NCI-H1436 treated with DMSO at 0.1 percent for 48 hours (cell line): ENCODE measurements at places on chromosomes 7 and 10.

GRCh38 chr7:105473163-105473562 lies 48.9 kb downstream of the PUS7 start:
- no peak for DNase-seq

- DNase-seq: no peak
Observed at GRCh38 chr7:45153233-45153632, 4.4 kb upstream of the RAMP3 start.

- no peak for DNase-seq
Observed at GRCh38 chr10:13437026-13437555, 89.0 kb upstream of the SEPHS1 start.

GRCh38 chr7:148708026-148708885 lies 9.6 kb downstream of the CUL1 start:
- no peak for DNase-seq

DNA sequence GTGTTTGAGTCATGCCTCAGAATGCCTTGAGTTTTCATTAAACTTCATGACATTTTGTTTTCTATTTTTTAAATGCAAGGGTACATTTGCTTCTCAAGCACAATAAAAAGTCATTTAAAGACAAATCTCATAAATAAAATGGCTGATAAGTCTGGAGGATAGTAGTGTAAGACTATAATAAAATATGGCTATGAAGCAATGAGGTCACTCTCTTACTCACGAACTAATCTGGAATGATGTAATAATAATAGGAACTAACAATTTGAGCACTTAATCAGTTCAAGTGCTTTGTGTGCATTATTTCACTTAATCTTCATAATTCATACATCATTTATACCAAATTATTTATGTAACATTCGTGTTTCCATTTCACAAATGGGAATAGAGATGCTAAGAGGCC lies 149.3 kb upstream of the CTTNBP2 start:
- DNase-seq: no peak

GRCh38 chr10:17488848-17489247 lies 34.5 kb upstream of the ST8SIA6 start:
- DNase-seq: no peak

DNA sequence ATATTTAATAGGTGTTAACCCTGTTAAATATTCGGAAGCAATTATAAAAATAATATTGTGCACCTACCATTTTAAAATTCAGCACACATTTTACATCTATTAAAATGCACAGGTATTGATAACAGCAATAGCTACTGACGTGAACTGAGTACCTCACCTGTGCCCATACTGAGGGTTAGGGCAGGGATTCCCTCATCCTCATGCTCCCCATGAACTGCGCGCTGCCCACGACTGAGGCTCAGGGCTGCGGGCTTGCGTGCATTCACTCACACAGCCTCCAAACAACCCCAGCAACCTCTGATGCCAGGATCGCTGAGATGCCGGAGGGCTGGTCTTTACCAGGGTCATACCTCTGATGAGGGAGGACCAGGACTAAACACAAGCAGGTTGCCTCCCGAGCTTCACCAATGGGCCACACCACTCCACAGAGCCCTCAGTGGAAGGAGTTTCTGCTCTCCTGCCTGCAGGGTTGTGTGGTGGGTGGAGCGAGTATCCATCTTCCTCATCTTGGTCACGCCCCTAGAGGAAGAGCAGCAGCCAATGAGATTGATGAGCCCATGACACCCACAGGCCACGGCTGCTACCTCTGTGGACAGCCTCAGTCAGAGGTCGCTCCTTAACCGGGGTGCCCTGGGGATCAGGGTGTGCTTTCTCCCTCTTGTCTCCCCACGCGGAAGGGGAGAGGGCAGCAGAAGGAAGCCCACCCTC lies 478.3 kb downstream of the TNS3 start:
- DNase-seq: no peak

DNA sequence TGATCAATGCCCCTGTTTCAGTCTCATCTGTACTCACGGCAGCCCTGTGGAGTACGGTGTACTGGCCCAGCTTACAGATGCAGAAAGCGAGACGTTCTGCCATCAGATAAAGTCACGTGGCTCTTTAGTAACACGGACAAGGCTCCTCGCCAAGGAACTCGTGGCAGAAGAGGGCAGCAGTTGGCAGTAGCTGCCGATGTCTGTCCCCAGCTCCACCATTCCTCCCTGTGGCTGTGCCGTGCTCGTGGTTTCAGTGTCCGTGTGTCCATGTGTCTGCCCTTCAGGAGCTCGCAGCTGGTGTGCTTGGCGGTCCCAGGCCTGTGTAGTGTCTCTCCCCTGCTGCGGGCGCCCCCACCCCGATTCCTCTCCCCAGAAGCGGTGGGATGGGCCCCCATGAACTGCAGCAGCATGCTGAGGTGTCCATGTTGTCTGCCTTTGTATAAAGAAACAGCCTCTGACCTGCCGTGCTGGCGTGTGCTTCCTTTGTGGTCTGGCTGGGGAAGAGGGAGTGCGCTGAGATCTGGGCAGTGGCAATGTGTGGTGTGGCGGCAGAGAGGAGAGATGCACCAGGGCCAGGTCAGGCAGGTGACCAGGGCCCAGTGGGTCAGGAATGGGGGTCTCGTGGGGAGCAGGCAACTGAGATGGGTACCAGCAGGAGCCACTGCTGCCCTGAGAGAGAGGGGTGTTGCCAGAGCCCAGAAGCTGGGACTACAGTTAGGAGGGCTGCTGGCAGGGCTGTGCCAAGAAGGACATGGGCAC lies 9.8 kb downstream of the RHBDD2 start:
- no peak for DNase-seq

- DNase-seq: no peak
Observed at GRCh38 chr10:127926455-127926854, 19.6 kb downstream of the PTPRE start.

DNA sequence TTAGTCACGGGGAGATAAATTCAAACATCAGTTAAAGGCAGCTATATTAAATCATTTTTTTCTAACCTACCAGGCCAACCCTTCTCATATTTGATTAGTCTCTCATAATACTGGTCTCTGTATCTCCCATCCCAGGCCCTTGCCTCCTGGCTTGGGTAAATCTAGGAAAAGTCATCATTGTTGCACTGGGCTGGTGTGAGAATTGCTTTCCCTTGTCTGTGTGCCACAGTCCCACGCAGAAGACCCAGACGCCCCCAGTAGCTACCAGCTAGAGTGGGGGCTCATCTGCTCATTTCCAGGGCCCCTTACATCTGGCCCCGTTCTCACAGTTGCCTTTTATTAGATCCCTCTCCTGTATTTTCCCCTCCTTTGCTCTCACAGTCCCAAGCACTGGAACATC lies 67.6 kb upstream of the VIPR2 start:
- no peak for DNase-seq

- no peak for DNase-seq
Observed at GRCh38 chr7:131625817-131626372, 69.5 kb upstream of the PODXL start.

DNA sequence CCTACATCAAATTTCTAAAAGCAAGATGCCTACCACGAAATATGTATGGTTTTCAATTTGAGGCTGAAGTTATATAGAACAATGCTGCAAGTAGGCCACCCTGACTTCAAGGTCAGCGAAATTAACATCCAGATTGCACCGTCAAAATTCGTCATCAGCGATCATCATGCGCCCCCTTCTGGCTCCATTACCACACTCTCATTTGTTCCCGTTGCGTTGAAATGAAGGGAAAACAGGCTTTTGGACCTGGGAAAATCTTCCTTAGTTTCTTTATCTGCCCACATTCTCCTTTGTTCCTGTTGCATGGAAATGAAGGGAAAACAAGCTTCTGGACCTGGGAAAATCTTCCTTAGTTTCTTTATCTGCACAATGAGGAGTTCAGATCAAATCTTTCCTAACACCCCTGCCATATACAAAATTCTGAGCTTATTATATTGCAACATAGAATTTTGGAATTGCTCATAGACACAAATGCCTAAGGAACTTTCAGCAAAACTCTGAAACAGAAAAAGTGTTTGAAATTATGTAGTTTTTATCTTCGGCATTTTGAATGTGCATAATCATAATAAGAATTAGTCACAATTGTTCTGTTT lies 98.2 kb upstream of the PRKCQ start:
- no peak for DNase-seq

- DNase-seq: no peak
Observed at GRCh38 chr10:31197886-31198285, 121.1 kb upstream of the ZEB1 start.

- DNase-seq: no peak
Observed at GRCh38 chr10:17430647-17431355, 23.6 kb downstream of the ST8SIA6 start.

- DNase-seq: no peak
Observed at GRCh38 chr10:31972519-31973041, 43.9 kb upstream of the ARHGAP12 start.

GRCh38 chr7:159207393-159207792 lies 62.7 kb upstream of the VIPR2 start:
- DNase-seq: no peak

GRCh38 chr10:122310311-122311050 lies 39.4 kb downstream of the BTBD16 start:
- DNase-seq: no peak

DNA sequence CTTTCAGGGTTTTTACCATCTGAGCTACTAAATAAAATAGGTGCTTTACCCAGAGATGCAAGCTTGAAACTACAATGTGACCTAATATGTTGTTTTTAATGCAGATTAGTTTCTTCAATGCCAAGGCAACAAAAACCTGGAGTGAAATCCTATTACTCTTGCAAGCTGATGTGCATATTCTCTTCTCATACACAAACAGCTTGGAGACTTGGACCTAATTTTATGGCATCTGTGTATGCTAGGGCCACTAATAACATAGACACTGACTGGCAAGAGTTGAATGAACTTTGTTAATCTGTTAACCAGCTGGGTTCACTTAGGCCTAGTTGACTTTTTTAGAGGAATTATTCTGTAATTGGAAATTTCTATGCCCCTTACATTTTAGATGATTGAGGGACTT lies 23.4 kb upstream of the SMIM30 start:
- no peak for DNase-seq

- no peak for DNase-seq
Observed at GRCh38 chr10:88293073-88293472, 290.0 kb downstream of the RNLS start.

GRCh38 chr7:7786595-7786994 lies 68.2 kb upstream of the RPA3 start:
- no peak for DNase-seq

GRCh38 chr7:134865001-134865845 lies 85.8 kb downstream of the CALD1 start:
- no peak for DNase-seq

- no peak for DNase-seq
Observed at GRCh38 chr10:111203615-111204014, 126.8 kb downstream of the ADRA2A start.

- no peak for DNase-seq
Observed at GRCh38 chr7:147653456-147653855, 937.1 kb upstream of the C7orf33 start.

- DNase-seq: no peak
Observed at GRCh38 chr7:47358357-47358756, 223.6 kb downstream of the TNS3 start.

- no peak for DNase-seq
Observed at GRCh38 chr7:49885593-49886285, 112.3 kb downstream of the VWC2 start.

DNA sequence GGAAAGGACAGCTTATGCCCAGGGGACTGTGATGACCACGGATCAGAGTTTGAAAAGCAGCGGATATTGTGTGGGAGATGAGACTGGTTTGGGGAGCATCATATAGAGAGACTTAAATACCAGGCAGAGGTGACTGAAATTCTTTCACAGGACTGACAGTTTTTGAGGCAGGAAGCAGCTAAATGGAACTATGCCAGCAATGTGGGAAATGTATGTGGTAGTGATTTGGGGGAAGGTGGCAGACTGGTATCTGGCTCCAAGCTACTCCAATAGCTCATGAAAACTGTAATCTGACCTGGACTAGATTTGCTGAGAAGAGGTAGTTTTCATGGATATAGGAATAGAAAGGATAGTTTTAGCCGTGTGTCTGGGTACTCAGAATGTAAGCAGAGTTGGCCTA lies 592.6 kb downstream of the REEP3 start:
- DNase-seq: no peak

DNA sequence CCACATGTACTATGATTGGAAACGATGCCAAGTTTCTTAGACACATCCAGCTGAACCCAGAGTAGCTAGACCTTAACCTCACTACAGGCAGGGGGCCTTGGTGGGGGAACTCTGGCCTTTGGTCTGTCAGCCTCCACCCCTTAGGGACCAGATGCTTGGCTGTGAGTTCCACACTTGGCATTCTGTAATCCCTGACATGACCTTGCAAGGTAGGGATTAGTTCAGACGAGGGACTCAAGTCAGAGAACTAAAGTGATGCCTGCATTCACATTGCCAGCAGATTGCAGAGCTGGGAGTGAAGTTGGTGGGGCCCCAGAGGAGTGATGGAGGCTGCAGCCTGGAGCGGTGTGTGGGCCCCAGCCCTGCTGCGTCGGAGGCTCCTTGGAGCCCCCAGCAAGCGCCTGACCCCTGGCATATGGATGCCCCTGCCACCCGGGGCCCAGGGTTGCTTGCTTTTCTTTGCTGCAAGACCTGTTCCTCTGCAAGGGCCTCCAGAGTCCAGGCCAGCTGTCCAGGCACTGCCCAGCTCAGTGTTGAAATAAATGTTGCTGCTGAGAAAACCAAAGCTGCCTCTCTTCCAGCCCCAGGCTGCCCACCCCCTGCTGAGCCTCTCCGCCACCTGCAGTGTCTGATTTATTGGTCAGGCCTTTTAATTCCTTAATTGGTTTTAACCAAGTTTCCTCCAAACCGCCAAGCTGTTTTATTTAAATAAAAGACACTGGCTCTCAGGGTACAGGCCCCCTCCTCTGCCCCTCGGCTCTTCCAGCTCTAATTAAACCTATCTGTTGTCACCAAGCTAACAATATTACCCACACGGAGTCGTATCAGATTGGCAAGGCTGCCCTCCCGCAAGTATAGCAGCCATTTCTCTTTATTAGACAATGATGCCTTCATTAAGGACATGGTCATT lies 4.7 kb downstream of the NPTX2 start:
- DNase-seq: no peak

- DNase-seq: no peak
Observed at GRCh38 chr7:120723465-120724385, 134.2 kb downstream of the TSPAN12 start.

GRCh38 chr10:504121-504611 lies 185.3 kb downstream of the DIP2C start:
- DNase-seq: no peak

GRCh38 chr7:140521421-140521820 lies 42.1 kb upstream of the MKRN1 start:
- DNase-seq: no peak

- peak; percentile 88 for DNase-seq
Observed at GRCh38 chr10:24851629-24852028, 100.8 kb downstream of the PRTFDC1 start.
